Activated effector memory CD4-positive, alpha-beta T cell treated with Interleukin-2 at 50 U/mL for 16 hours (primary cell): ENCODE measurements at places on chromosomes 13 and 19.

GRCh38 chr13:47886314-47886713, 114.8 kb downstream of the SUCLA2 start:
- no peak for DNase-seq

- no peak for DNase-seq
Observed at GRCh38 chr19:16856091-16856490, 26.9 kb downstream of the SIN3B start.

- no peak for DNase-seq
Observed at GRCh38 chr13:97403893-97404750, 29.8 kb upstream of the RAP2A start.

- no peak for DNase-seq
Observed at GRCh38 chr13:46489586-46490023, 63.4 kb upstream of the LRCH1 start.

- DNase-seq: no peak
Observed at GRCh38 chr19:41298348-41298964, 11.5 kb upstream of the CCDC97 start.

DNA sequence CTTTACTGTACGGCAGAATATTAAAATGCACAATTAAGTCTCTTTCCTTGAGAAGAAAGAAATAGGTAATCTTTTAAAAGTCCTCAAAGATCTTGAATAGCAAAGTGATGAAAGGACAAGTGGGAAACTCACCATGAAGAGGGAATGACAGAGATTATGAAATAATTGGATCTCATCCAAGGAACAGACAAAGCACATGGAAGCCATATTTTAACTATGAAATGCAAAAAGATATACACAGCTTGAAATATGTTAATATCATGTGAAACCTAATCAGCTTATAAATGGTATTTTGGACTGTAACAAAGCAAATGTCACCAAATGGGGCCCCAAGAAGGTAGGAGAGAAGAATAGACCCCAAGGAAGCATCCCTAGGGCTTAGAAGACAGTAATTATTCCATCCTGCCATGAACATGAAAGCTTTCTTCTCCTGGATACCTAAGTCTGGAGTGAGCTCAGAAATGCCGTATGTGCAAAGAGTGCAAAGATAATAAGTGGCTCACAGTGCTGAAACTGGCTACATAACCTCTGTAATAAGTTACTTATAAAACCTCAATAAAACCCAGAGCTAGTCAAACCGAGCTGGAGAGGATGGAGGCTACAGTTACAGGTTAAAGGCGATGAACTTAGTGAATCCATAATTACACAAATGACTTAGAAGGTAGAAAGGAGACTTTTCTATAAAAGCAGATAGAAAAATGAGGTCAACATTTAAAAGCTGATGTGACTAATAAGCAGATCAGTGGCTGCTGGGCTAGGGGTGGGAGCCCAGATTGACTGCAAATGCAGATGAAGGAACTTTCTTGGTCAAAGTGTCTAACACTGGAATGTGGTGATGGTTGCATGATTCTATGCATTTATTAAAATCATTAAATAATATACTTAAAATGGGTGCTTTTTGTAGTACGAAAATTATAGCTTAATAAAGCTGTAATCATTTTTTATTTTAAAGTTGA, 34.4 kb downstream of the DCLK1 start:
- no peak for DNase-seq

DNA sequence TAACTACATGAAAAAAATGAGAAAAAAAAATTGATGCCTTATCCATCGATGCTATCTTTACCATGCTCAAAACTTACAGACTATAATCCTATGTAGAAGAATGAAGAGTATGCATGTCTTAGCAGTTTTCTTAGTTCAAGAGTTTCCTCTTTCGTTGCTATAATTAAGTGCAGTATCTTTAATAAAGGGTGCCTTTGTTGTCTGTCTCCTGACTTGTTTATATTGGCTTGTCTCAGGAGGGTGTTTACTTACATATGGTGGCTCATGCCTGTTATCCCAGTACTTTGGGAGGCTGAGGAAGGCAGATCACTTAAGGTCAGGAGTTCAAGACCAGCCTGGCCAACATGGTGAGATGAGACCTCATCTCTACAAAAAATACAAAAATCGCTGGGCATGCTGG, 44.3 kb downstream of the MTMR6 start:
- no peak for DNase-seq

DNA sequence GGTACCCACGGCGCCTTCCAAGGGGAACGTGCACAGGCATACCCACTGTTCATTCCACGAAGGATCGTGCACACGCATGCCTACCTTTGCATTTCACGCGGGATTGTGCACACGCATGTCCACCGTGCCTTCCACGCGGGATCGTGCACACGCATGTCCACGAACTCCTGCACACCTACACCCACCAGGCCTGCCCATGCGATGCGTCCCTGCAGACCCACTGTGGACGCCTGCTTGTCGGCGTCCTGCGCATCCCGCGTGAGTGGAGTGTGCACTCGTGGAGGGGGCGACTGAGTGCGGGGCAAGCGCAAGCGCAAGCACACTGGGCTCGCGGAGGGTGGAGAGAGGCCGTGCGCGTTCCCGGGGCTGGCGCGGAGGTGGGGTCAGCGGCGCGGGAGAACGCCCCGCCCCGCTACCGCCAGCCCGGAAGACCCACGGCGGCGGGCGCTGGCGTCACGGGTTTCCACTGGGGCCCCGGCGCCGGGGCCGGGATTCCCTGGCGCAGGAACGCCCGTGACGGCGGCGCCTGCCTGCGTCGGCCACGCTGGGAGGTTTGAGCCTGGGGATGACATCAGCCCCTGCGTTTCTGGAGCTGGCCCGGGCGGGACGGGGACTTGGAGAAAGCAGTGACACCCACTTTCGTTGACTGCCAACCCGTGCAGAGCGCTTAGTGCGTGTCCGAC, 18.7 kb downstream of the GADD45B start:
- peak; percentile 35 for DNase-seq

GRCh38 chr19:18289471-18290301, 8.3 kb upstream of the JUND start:
- no peak for DNase-seq
